ENCODE measurements at places on chromosomes 4 and X.
A peak's percentile ranks its signal among the peaks of the same experiment; 100 is the strongest.

DNA sequence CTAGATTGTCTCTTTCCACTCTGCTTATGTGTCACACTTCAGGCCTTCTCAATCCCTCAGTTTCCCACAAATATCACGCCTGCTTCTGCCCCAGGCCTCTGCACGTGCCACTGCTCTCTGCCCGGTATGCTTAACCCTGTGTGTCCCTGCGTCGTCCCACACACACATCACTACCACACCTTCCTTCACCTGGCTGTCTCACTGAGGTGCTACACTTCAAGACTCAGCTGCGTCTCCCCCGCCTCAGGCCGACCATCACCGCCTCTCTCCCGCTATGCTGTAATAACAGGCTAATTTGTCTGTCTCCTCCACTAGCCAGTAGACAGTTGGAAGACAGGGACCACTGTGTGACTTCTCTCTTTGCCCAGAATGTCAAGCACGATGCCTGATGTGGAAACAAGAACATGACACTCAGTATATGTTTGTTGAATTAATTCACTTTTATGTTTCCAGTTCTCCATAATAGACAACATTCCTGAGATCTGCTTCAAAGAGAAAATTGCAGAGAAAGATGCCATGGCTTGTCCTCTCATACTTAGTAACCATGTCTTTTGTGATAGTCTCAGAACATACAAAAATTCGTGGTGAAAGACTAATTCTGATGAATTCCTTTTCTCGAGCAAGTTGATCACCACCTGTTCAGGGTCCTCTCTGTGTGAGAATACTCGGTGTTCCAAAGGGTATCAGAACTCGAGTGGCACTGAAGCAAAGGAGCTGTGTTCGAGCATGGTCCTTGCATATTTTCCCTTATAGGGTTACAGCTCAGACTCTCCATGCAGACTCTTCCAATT, 54.2 kb downstream of the AFAP1 start:
- no peak for DNase-seq

GRCh38 chr4:123924536-123924935, 527.9 kb downstream of the SPRY1 start:
- no peak for DNase-seq

GRCh38 chrX:26889574-26889973, 573.6 kb downstream of the PPP4R3C start:
- peak; percentile 0 for DNase-seq

DNA sequence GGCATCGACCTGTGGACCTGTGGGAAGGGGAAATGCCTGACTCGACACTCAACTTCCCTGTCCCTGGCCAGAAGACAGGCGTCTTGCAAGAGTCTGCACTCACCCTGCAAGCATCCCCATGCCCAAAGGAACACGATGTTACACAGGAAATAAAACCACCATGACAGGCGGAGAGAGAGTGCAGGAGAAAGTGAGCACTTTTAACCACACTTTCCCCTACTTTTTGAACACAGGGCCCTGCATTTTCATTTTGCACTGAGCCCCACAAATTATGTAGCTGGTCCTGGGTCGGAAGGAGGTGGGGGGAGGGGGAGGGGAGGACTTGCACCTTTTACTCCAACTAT, 13.8 kb upstream of the MAN2B2 start:
- DNase-seq = no peak

- peak; percentile 5 for DNase-seq
Observed at GRCh38 chrX:134172588-134173259, 64.3 kb upstream of the CCDC160 start.

- peak; percentile 60 for DNase-seq
Observed at GRCh38 chrX:41275661-41276609, 58.0 kb upstream of the DDX3X start.

- peak; percentile 4 for DNase-seq
Observed at GRCh38 chrX:139691493-139691842, 16.5 kb downstream of the MCF2 start.

Measured in suppressor macrophage (primary cell).